ENCODE measurements at places on chromosomes 12 and 14.

- no peak for DNase-seq
These were observed 83.7 kb downstream of the CHGA start for GRCh38 chr14:93006567-93007051.

DNA sequence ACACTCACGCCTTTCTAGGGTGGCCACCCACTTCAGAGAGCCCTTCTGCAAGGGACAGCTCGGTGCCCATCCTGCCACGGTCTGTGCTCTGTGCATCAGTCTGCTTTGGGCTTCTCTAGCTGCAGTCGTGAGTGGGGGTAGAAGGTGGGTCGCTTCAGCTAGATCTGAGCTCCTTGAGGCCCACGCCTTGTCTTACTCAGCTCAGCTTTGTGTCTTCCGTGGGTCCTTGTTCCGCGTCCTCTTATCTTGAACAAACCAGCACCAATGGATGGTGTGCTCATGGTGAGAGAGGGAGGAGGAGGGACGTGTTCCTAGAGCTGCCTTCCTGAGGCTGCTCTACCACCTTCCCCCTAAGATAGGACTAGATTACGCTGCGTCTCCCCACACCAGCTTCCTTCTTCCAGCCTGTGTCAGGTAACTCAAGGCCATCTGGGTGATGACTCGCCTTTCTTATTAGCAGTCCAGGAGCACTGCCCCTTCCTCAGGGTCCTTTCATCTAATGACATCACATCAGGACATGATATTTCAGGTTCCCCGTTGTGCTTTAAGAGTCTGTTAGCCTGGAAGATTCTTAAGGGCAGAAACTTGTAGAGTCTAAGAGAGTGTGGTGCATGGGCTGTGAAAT lies 118.8 kb downstream of the TSPAN9 start:
- DNase-seq, result no peak

GRCh38 chr12:116123451-116124258 lies 153.8 kb downstream of the MED13L start:
- DNase-seq, result no peak

GRCh38 chr12:107803092-107803491 lies 28.6 kb downstream of the ASCL4 start:
- no peak for DNase-seq

GRCh38 chr14:91254461-91254860 lies 10.0 kb upstream of the GPR68 start:
- no peak for DNase-seq
